Prostate gland (tissue), 2 donors: ENCODE measurements at places on chromosomes 16 and 17. TPM values are rescaled to one million over a fixed set of nuclear protein-coding genes. Genes with fewer than 3 reads are reported as not detected.
A peak's percentile ranks its signal among the peaks of the same experiment; 100 is the strongest.

DNA sequence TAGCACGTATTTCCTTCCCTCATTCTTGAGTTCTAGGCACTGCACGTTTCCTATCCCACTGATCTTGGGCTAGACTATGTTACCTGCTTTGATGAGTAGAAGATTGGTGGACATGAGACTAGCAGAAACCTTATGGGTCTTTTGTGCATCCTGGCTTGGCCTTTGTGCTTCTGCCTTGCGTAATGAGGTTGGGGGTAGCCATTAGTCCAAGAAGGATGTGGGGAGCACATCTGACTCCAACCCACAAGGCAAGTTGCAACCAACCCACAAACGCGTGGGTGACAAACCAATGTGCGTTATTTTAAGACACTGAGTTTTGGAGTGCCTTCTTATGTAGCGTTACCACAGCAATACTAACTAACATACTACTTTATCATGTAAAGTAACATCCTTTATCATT is 180.4 kb upstream of the IRX5 start:
- DNase-seq = no peak
- H3K36me3 ChIP-seq = no peaks in the 10 kb centered on the region

GRAP gene
- total RNA-seq = 11.1 TPM

ST3GAL2 gene
- total RNA-seq = 8.7 TPM

GRCh38 chr17:74742153-74742515 is 5.1 kb downstream of the RAB37 start:
- H3K27me3 ChIP-seq = peaks cover 8% of the 10 kb centered on the region
- H3K27ac ChIP-seq = no peak overlapping the region
- no peak for DNase-seq
- H3K4me3 ChIP-seq = no peak overlapping the region
- no peaks in the 10 kb centered on the region for H3K4me1 ChIP-seq

DNA sequence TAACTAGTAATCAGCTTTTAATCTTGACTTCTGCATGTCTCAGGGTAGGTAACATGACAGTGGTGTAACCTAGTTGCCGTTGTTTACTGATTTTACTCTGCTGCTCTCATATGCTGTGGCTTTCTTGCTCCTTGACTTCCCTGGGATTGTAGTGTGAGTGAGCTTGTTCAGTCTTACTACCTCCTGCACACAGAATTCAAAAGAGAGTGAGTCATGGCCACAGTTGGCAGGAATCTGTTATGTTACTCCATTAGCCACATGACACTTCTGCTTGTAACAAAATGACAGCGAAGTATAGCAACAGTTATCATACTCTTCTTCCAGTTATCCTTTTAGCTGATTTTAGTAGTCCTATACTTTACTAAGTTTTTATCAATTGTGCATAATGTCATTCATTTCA is 18.8 kb downstream of the TNRC6A start:
- H3K36me3 ChIP-seq = no peaks in the 10 kb centered on the region
- no peak overlapping the region for H3K27ac ChIP-seq
- H3K27me3 ChIP-seq = no peaks in the 10 kb centered on the region
- H3K4me3 ChIP-seq = no peak overlapping the region
- peak; percentile 10 for DNase-seq
- no peaks in the 10 kb centered on the region for H3K4me1 ChIP-seq

C16orf86 gene
- total RNA-seq = 18.3 TPM

- H3K27ac ChIP-seq = no peak overlapping the region
- no peaks in the 10 kb centered on the region for H3K36me3 ChIP-seq
- DNase-seq = no peak
- H3K27me3 ChIP-seq = no peaks in the 10 kb centered on the region
- no peak overlapping the region for H3K4me3 ChIP-seq
Measured at GRCh38 chr17:19017401-19017800, 12.8 kb upstream of the FAM83G start.

- H3K36me3 ChIP-seq = no peaks in the 10 kb centered on the region
- no peaks in the 10 kb centered on the region for H3K27me3 ChIP-seq
- DNase-seq = no peak
- no peak overlapping the region for H3K27ac ChIP-seq
Measured at GRCh38 chr16:23668225-23668624, 10.5 kb upstream of the PLK1 start.

RTN4RL1 gene
- total RNA-seq = 21.5 TPM

OR2C1 gene
- 1.1 TPM for total RNA-seq

DNA sequence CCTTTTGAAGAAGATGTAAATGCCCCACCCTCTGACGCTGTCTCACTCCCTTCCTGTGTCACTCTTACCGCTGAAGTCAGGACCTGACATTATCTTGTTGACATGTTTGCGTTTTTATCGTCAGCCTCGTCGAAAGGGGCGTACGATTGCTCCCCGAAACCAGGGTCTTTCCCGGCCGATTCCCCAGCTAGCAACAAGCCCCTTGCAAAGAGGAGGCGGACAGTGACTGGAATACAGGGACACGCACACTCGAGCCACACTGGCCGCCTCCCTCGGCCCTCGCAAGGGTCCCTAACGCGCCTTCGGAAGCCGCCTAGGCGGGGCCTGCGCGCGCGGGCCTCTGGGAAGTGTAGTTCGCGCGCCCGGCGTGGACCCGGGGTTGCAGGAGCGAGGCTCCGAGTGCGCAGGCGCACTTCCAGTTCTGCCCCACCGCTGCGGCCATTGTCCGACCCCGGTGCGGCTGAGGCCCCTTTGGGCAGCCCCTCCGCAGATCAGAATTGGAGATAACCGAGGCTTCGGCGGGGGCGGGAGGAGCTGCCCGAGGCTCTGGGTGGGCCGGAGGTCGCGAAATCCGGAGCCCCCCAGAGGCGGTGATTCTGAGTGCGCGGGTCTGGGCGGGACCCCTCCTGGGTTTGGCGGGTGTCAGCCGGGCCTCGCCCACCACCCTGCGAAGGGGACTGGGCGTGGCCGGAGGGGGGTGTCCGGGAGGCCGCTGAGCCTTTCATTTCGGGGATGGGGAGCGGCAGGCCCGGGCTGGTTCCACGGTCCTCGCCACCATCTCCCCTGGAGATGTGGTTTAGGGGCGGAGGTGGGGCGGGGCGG is at the start of gene ZFP90:
ZFP90 (plus strand) TSS at position 412 of the 822 bp plus-strand sequence. CDS start 502 bp downstream, outside the sequence.
- H3K4me1 ChIP-seq = no peaks in the 10 kb centered on the region
- H3K27ac ChIP-seq = peak within 1 kb of the TSS; percentile 66
- peak; percentile 76 for DNase-seq
- no peaks in the 10 kb centered on the region for H3K27me3 ChIP-seq
- H3K36me3 ChIP-seq = no peaks in the 10 kb centered on the region
- H3K4me3 ChIP-seq = peak within 1 kb of the TSS; percentile 91

ST6GALNAC2 gene
- 21.0 TPM for total RNA-seq

ZFPM1 gene
- 4.1 TPM for total RNA-seq

GRCh38 chr16:53541326-53541725 is 38.3 kb upstream of the AKTIP start:
- no peaks in the 10 kb centered on the region for H3K27me3 ChIP-seq
- no peak for DNase-seq
- no peaks in the 10 kb centered on the region for H3K36me3 ChIP-seq
- H3K27ac ChIP-seq = no peak overlapping the region
- no peaks in the 10 kb centered on the region for H3K4me1 ChIP-seq

GRCh38 chr17:68387435-68388218 is 69.7 kb downstream of the WIPI1 start:
- H3K4me3 ChIP-seq = no peak overlapping the region
- no peaks in the 10 kb centered on the region for H3K27me3 ChIP-seq
- H3K4me1 ChIP-seq = peaks cover 6% of the 10 kb centered on the region
- no peaks in the 10 kb centered on the region for H3K36me3 ChIP-seq

GRCh38 chr17:63991611-63992010 is 6.5 kb upstream of the PRR29 start:
- H3K27me3 ChIP-seq = no peaks in the 10 kb centered on the region
- H3K36me3 ChIP-seq = no peaks in the 10 kb centered on the region

SGF29 gene
- 32.2 TPM for total RNA-seq

ACSM5 gene
- 1.1 TPM for total RNA-seq

GRCh38 chr16:1194665-1195392 is 30.2 kb downstream of the TPSG1 start:
- no peaks in the 10 kb centered on the region for H3K4me1 ChIP-seq
- DNase-seq = no peak
- no peak overlapping the region for H3K27ac ChIP-seq
- H3K4me3 ChIP-seq = no peak overlapping the region

- no peak overlapping the region for H3K27ac ChIP-seq
- H3K36me3 ChIP-seq = no peaks in the 10 kb centered on the region
- H3K4me1 ChIP-seq = no peaks in the 10 kb centered on the region
Measured at GRCh38 chr17:65278820-65279184, 141.6 kb downstream of the RGS9 start.

DNA sequence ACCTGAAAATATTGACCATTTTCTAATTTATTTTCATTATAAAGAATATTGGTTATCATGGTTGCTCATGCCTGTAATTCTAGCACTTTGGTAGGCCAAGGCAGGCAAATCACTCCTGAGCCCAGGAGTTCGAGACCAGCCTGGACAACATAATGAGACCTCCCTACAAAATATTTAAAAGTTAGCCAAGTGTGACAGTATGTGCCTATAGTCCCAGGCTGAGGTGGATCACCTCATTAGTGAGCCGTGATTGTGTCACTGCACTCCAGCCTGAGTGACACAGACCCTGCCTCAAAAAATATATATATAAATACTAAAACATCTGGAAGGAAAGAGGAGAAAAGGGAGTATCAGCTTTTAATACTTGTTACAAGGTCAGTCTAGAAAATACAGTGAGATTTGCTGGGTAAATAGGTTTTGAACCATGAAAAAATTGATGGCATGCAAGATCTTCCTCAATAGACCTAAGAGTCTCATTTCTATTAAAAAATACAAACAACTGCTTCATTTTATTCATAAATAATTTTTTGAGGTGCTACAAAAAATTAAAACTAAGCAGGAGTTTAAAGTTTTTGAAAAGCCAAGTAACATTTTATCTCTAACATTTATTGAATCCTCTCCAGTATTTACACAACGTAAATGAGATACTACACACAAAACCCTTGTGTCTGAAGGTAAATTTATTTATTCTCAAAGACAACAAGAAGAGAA is 47.7 kb downstream of the TUBD1 start:
- H3K4me3 ChIP-seq = no peak overlapping the region
- DNase-seq = no peak
- H3K27ac ChIP-seq = peak overlapping the region; percentile 99
- H3K4me1 ChIP-seq = peaks cover 19% of the 10 kb centered on the region
- H3K27me3 ChIP-seq = no peaks in the 10 kb centered on the region

- H3K27me3 ChIP-seq = peaks cover 29% of the 10 kb centered on the region
- no peak overlapping the region for H3K4me3 ChIP-seq
- H3K36me3 ChIP-seq = no peaks in the 10 kb centered on the region
- H3K4me1 ChIP-seq = peaks cover 6% of the 10 kb centered on the region
- no peak overlapping the region for H3K27ac ChIP-seq
Measured at GRCh38 chr16:3171181-3171854, 16.7 kb upstream of the OR1F1 start.

ARL5C gene
- total RNA-seq = not detected

TEN1 gene
- total RNA-seq = 20.9 TPM

C17orf67 gene
- total RNA-seq = 2.5 TPM

DNA sequence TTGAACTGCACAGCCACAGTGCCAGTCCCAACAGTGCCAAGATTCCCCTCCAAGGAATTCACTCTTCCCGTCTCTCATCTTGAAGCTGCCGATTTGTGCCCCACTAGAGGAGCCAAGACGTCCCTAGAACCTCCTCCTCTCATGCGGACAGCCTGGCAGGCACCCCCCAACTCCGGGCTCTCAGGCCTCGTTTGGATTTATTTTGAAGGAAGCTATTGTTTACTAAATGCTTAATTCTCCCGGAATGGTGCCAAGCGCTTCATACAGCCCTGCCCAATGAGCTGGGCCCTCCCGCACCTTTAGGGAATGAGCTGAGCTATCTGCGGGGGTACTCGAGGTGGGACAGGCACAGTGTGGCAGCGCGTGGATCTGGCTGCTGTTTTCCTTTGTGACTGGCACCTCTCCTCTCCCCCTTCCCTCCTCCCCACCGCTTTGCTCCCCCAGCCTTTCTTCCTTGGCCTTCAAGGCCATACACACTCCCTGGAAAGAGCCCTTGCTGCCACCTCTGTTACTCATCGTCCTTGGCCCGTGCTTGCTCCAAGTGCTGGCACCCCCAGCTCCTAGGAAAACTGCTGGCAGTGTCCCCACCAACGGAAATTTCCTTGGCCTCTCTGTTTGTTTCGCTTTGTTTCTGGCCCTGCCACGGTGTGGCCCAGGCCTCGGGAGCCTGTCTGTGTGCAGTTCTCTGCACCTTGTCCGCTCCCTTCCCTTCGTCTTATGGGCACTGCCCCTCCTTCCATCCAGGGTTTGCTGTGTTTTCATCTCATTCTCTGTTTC is 49.9 kb upstream of the CDR2 start:
- H3K36me3 ChIP-seq = peaks cover 7% of the 10 kb centered on the region
- peak; percentile 31 for DNase-seq
- H3K4me1 ChIP-seq = no peaks in the 10 kb centered on the region
- H3K27me3 ChIP-seq = no peaks in the 10 kb centered on the region
- peak overlapping the region; percentile 78 for H3K27ac ChIP-seq

- no peaks in the 10 kb centered on the region for H3K27me3 ChIP-seq
- H3K4me1 ChIP-seq = no peaks in the 10 kb centered on the region
- no peak for DNase-seq
- H3K27ac ChIP-seq = no peak overlapping the region
Measured at GRCh38 chr16:59013930-59014329, 279.8 kb upstream of the GOT2 start.

DNA sequence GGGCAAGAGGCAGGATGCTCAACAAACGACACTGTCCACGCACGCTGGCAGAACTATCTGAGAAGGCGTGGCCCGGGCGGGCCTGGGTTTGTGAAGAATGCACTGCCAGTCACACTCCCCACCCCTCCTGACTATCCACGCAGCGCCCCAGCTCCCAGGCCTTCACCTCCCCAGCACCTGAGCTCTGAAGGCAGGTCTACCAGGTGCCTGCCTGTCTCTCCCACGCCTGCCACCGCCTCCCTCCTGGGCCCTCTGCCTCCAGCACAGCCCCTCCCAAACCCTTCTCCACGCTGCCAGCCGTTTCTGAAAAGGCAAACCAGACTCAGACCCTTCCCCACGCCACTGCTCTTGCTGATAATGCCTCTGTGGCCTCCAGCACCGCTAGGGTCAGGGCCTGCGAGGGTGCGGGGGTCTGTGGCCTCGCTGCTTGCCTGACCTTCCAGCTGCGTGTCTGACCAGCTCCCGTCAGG is 11.6 kb downstream of the MYBBP1A start:
- H3K27ac ChIP-seq = no peak overlapping the region
- H3K27me3 ChIP-seq = no peaks in the 10 kb centered on the region
- no peak overlapping the region for H3K4me3 ChIP-seq

MEFV gene
- 5.9 TPM for total RNA-seq

DNA sequence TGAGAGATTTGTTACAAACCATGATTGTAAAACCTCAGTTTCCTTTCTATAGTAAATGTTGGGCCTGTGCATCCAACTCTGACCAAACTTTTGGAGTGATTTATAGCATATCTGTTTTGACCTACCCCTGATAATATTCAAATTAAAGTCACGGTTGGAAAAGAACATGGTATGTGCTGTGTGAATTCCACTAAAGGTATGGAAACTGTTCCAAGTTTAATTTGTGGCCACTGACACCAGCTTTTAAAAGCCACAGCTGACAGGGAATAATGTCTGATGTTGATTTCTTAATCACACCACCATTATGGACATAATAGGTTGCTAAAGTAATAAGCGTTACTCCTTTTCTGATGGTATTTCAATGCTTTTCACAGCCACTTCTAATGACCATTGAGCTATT is 1215.9 kb downstream of the CDH8 start:
- no peaks in the 10 kb centered on the region for H3K27me3 ChIP-seq
- no peak for DNase-seq
- H3K36me3 ChIP-seq = no peaks in the 10 kb centered on the region
- no peak overlapping the region for H3K4me3 ChIP-seq
- no peak overlapping the region for H3K27ac ChIP-seq

GRCh38 chr16:19771796-19772195 is 53.7 kb downstream of the IQCK start:
- H3K4me1 ChIP-seq = no peaks in the 10 kb centered on the region
- no peaks in the 10 kb centered on the region for H3K36me3 ChIP-seq
- no peak overlapping the region for H3K27ac ChIP-seq
- DNase-seq = no peak

GRCh38 chr16:1068451-1068850 is 4.1 kb upstream of the SSTR5 start:
- no peaks in the 10 kb centered on the region for H3K36me3 ChIP-seq
- no peak for DNase-seq
- H3K4me1 ChIP-seq = no peaks in the 10 kb centered on the region
- H3K27me3 ChIP-seq = peaks cover 47% of the 10 kb centered on the region
